Endothelial cell of umbilical vein (primary cell): ENCODE measurements at places on chromosomes 1 and 21. TPM values are rescaled to one million over a fixed set of nuclear protein-coding genes. Genes with fewer than 3 reads are reported as not detected.

DNA sequence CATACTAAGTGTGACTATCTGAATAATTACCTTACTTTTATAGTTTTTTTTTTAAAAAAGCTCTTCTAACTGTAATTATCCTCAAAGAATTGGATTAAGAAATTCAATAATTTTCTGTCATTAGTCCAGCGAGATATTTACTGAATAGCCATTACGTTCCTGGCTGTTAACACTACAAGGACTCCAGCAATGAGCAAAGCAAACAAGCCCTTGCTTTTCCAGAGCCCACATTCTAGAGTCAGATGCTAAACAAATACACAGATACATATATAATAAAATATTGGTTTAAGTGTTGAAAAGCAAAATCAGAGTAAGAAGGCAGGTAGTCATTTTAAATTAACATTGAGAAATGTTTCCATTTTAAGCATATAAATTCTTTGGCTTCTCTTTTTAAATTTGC lies 118.4 kb downstream of the ATF6 start:
- H3K27me3 ChIP-seq: no peaks in the 10 kb centered on the region
- peaks cover 11% of the 10 kb centered on the region for H3K4me1 ChIP-seq
- H3K36me3 ChIP-seq: no peaks in the 10 kb centered on the region
- H3K4me3 ChIP-seq: no peak overlapping the region
- no peak overlapping the region for H3K27ac ChIP-seq

GRCh38 chr1:112358061-112358770 lies 37.8 kb upstream of the CTTNBP2NL start:
- H3K36me3 ChIP-seq: no peaks in the 10 kb centered on the region
- H3K4me3 ChIP-seq: no peak overlapping the region
- H3K4me1 ChIP-seq: no peaks in the 10 kb centered on the region
- DNase-seq: no peak
- H3K27ac ChIP-seq: no peak overlapping the region
- peaks cover 13% of the 10 kb centered on the region for H3K27me3 ChIP-seq

The ARHGEF10L gene
- 4.3 and 5.2 TPM in 2 replicates for total RNA-seq

GRCh38 chr1:46310321-46310720 lies 6.8 kb downstream of the UQCRH start:
- H3K27ac ChIP-seq: no peak overlapping the region
- no peak for DNase-seq
- H3K4me3 ChIP-seq: no peak overlapping the region

The CCDC185 gene
- total RNA-seq: not detected in 2 replicates

DNA sequence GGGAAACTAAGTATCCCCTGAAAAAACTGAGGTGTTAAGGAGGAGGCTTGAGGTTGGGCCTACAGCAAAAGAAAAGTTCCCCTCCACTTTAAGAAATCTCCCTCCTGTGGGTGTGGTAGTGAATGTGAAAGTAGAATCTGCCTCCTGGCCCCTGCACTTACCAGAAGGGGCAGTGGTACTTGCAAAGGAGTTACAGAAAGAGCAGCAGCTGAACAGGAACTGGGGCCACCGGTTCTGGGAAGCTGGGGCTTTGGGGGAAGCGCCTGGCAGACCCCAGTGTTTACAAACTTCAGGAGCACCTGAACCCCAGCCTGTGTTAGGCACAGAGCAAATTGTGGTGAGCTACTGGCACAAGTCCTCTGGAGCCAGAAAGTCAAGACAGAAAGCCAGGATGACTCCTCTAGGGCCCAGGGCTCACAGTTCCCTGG lies 250.2 kb upstream of the FGGY start:
- H3K4me3 ChIP-seq: no peak overlapping the region
- H3K27me3 ChIP-seq: no peaks in the 10 kb centered on the region
- DNase-seq: peak; percentile 28
- H3K27ac ChIP-seq: no peak overlapping the region

DNA sequence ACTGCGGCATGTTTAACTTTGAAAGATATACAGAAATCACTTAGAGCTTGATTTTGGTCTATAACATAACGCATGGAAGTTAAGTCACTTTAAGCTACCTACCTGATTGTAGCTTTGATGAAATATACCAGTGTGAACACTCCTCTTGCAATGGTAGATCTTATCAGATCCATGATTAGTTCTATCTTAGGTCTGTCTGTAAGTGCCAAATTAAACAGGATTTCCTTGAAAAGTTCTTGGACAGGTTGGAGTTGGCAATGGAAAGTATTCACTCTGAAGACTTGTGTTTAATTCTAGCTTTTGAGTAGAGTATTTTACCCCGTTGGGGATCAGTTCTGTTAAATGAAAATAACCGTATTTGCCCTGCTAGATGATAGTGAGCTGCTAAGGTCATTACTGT lies 4.1 kb upstream of the ADGRL4 start:
- H3K27ac ChIP-seq: no peak overlapping the region
- no peaks in the 10 kb centered on the region for H3K36me3 ChIP-seq
- H3K27me3 ChIP-seq: no peaks in the 10 kb centered on the region
- DNase-seq: peak; percentile 12
- H3K4me1 ChIP-seq: peaks cover 18% of the 10 kb centered on the region

- H3K27me3 ChIP-seq: no peaks in the 10 kb centered on the region
- no peak overlapping the region for H3K4me3 ChIP-seq
- H3K27ac ChIP-seq: no peak overlapping the region
- H3K36me3 ChIP-seq: no peaks in the 10 kb centered on the region
- H3K4me1 ChIP-seq: no peaks in the 10 kb centered on the region
Observed at GRCh38 chr1:169312084-169312954, 55.3 kb downstream of the NME7 start.

DNA sequence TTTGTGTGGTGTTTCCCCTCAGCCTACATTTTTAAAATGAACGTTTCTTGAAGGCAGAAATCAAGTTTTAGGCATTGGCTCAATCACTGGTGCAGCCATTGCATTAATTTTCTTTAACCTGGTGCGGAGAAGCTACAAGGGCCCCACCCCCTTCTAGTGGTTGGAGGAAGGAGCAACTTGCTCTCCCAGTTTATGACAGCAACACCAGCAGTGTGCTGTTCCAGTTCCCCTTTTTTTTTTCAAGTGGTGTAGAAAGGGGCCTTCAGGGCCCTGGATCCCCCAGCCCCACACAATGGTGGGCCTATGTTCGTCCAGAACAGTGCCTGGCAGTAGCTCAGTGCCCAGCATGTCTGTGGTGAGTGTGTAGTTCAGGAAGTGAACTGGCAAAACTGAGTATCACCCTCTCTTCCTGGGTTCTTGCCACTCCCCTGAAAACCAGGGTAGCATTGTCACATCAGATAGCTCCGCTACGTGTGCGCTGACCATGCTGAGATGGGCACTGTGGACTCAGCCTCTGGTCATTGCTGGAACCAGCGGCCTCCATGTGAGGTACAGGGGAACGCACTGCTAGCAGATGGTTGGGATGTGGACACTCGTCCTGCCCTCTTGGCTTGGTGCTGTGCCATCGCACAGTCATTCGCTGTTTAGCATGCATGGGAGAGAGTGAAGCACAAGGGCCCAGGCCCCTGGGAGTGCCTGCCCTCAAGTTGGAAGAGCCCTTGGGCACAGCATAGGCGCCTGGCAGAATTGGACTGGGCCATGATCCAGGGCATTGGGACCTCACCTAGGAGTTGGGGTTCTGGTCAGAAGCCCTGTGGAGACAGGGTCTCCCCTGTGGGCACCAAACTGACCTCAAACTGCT lies 7.2 kb downstream of the ARF1 start:
- no peaks in the 10 kb centered on the region for H3K27me3 ChIP-seq
- H3K36me3 ChIP-seq: peaks cover 11% of the 10 kb centered on the region
- peaks cover 72% of the 10 kb centered on the region for H3K4me1 ChIP-seq

DNA sequence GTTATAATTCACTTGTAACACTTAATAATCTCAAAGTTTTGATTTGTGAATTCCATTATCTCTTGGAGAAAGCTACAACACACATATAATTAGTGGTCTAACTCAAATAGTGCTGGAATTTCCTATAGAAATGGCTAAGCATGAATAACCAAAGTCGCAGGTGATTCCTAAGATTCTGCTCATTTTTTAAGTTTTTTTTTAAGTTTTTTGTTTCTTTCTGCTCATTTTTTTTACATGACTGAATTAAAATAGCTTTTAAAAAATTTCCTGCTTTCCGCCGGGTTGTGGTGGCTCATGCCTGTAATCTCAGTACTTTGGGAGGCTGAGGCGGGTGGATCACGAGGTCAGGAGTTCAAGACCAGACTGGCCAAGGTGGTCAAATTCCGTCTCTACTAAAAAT lies 90.4 kb downstream of the APP start:
- no peak overlapping the region for H3K4me3 ChIP-seq
- no peaks in the 10 kb centered on the region for H3K27me3 ChIP-seq
- no peak overlapping the region for H3K27ac ChIP-seq
- H3K4me1 ChIP-seq: peaks cover 31% of the 10 kb centered on the region
- DNase-seq: no peak
- peaks cover 3% of the 10 kb centered on the region for H3K36me3 ChIP-seq
